ENCODE measurements at places on chromosomes 11 and 22.

DNA sequence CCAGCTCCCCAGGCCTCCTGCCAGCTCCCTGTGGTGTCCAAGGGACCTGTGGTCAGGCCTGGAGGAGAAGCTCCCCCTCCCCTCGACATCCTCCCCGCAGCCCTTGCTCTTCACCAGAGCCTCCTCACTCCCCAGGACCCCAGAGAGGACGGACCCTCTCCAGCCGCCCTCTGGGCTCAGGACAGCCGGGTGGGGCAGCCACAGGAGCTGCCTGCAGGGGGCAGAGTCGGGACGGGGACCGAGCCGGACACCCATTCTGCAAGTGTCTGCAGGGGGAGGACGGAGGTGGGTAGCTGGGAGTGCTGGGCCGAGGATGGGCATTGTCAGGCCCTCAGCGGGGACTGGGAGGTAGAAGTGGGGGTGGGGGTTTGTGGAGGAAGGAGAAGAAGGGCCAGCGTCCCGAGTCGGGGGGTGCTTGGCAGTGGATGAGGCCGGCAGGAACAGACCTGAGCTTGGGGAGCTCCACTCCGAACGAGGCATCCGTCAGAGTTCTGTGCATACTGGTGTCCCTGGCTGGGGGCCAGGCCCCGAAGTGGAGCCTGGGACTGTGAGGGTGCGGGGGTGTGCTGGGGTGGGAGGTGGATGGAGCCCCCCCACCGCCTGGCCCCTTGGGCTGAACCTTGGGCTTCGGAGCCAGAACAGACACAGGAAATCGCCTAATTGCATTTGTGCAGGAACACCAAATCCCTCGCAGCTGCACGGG, 15.2 kb downstream of the PRR33 start:
- no peak for DNase-seq

- DNase-seq: no peak
These were observed 140.4 kb upstream of the TBCEL start for GRCh38 chr11:120883404-120884080.

GRCh38 chr11:67500484-67500821, 4.7 kb downstream of the PITPNM1 start:
- no peak for DNase-seq

GRCh38 chr11:20584093-20584774, 15.2 kb upstream of the SLC6A5 start:
- no peak for DNase-seq

DNA sequence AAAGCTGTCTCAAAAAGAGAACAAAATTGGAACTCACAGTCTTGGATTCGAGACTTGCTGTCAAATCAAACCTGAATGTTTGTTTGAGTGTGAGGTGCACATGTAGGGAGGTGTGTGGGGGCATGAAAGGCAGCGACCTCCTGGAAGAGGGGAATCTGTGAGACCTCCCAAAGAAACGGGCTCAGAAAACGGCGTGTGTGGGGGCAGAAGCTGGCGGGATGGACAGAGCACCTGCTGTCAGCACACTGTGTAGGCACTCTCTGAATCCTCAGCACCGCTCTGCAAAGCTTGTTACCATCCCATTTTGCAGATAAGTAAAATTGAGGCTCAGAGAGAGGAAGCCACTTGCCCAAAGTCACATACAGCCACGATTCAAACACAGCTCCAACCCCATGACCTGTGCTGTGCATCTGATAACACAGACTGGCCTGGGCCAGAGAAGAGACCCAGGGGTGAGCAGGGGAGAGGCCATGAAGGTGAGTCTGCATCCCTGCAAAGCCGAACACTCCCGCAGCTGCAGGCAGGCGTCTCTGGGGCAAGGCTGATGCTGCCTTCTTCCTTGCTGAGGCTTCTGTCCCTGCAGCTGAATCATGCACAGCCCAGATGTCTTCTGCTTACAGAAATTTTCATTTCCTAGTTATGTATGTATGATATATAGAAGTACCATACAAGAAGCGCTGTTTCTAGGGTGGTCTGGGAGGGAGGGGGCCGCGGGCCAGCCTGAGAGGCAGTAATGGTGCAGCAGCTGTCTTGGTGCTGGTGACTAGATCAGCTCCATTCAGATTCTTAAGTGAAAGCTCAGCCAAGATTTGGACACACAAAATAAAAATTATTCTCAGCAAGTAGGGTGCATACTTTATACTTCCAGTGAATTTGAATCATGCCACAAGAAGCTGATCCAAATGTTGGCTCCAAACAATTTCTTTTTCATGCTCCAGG, 67.3 kb upstream of the SHISAL1 start:
- DNase-seq: no peak

GRCh38 chr22:32823024-32823730, 21.7 kb downstream of the TIMP3 start:
- DNase-seq: no peak

GRCh38 chr11:95148938-95149337, 59.3 kb downstream of the ENDOD1 start:
- no peak for DNase-seq

DNA sequence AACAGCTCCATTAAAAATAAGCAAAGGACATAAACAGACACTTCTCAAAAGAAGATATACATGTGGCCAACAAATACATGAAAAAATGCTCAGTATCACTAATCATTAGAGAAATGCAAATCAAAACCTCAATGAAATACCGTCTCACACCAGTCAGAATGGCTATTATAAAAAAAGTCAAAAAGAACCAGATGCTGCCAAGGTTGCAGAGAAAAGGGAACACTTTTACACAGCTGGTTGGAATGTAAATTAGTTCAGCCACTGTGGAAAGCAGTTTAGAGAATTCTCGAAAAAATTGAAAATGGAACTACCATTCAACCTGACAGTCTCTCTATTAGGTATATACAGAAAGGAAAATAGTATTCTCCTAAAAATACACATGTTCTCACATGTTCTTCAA, 102.4 kb upstream of the FIBIN start:
- DNase-seq: no peak

DNA sequence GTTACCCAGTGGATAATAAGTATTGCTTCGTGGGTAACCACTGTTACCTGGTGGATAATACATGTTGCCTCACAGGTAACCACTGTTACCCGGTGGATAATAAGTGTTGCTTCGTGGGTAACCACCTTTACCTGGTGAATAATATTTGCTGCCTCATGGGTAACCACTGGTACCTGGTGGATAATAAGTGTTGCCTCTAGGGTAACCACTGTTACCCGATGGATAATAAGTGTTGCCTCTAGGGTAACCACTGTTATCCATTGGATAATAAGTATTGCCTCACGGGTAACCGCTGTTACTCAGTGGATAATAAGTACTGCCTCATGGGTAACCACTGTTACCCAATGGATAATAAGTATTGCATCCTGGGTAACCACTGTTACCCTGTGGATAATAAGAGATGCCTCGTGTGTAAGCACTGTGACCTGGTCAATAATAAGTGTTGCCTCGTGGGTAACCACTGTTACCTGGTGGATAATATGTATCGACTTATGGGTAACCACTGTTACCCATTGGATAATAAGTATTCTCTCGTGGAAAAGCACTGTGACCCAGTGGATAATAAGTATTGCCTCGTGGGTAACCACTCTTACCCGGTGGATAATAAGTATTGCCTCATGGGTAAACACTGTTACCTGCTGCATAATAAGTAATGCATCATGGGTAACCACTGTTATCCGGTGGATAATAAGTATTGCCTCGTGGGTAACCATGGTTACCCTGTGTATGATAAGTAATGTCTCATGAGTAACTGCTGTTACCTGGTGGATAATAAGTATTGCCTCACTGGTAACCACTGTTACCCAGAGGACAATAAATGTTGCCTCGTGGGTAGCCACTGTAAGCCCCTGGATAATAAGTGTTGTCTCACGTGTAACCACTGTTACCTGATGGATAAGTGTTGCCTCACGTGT, 20.1 kb upstream of the NXPE4 start:
- DNase-seq: no peak

All from esophagus squamous epithelium (tissue), 5 donors.